H7 (cell line): ENCODE measurements at places on chromosomes 3 and 15. TPM values are rescaled to one million over a fixed set of nuclear protein-coding genes. Genes with fewer than 3 reads are reported as not detected.
A peak's percentile ranks its signal among the peaks of the same experiment; 100 is the strongest.

- no peak for DNase-seq
Observed at GRCh38 chr3:194464692-194465091, 22.1 kb downstream of the ATP13A3 start.

DNA sequence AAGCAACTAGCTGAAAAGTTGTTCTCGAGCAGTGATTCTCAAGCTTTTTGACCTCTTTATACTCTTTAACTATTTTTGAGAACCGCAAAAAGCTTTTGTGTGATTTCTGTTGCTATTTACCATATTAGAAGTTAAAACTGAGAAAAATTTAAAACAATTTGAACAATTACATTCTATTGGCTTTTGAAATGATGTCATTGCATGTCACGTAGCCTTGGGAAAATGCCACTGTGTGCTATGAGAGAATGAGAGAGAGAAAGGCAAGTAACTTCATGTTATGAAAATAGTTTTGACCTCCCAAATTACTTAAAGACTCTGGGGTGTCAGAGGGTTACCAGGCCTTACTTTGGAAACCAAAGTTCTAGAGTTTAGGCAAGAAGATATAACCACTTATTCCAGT, 8.0 kb downstream of the USP13 start:
- DNase-seq = no peak

- no peak for DNase-seq
Observed at GRCh38 chr3:176149567-176149966, 1047.7 kb downstream of the TBL1XR1 start.

Gene COL6A5
- total RNA-seq = not detected in 2 replicates

GRCh38 chr3:30615615-30616346, 9.4 kb downstream of the TGFBR2 start:
- DNase-seq = no peak

DNA sequence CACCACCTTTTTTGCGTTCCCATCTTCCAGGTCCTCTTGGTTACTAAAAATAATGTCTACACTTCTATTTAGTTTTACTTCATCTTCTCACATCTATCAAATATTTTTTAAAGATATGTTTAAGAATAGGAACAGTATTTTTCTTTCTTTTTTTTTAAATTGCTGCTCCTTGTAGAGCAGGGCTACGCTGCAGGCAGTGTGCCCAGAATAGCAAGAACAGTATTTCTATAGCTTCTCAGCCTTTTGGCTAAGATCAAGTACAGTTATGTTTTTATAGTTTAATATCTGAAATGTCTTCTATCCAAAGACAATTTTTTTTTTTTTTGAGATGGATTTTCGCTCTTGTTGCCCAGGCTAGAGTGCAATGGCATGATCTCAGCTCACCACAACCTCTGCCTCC, 73.0 kb downstream of the MYO9A start:
- no peak for DNase-seq

DNA sequence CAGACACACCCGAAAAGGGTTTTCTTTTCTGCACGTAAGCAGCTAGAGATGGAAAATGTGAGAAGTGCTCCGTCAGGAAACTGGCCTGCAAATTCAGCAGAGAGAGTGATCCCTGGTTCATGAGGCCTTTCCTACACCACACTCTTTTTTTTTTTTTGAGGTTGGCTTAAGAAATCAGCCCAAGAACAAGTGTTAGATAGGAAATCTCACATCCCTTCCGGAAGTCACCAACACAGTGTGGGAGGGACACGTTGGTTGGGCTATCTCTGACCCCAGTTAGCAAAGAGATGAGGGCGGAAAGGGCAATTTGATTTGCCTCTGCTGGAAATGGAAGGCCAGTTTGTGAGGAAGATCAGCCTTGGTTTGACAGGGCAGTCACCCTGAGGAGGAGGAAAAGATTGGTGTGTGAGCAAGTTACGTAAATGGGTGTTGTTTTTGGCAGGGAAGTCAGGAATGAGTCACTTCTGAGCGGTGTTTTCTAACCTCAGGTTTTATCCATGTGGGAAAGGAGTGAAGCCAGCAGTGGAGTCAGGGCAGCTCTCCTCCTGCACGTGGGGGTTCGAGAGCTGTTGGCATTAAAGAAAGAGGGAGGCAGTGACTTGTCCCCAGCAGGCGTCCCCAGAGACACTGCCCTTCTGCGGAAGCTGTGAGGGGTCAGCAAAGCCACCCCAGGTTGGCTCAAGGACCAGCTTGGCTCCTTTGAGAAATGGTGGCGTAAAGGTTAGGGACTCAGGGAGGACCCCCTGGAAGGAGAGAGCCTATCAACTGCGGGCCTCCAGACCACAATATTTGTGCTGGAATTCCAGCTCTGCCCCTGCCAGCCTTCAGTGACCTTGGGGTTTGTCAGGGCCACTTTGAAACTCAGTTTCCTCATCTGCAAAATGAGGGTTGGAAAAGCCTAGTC, 237.6 kb upstream of the BHLHE40 start:
- DNase-seq = no peak

Gene RAD18
- total RNA-seq = 18.4 and 21.0 TPM in 2 replicates

Gene TMOD2
- 1.2 and 1.3 TPM in 2 replicates for total RNA-seq

DNA sequence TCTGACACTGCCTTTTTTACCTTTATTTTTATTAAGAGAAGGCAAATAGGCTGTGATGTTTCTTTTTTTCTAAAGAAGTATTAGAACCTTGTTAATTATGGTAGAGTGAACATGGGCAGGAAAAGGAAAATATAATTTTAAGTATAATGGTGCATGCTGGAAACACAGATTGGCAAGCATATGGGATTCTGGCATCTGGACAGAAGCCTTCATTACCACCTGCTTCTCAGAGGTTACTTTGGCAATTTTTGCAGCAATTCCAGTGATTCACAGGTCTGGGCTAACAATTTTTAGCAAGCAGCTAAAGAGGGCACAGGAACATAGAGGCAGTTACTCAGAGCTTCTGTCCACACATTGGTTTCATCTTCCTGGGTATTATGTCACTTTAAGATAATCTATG, 258.3 kb downstream of the DIPK2A start:
- no peak for DNase-seq

DNA sequence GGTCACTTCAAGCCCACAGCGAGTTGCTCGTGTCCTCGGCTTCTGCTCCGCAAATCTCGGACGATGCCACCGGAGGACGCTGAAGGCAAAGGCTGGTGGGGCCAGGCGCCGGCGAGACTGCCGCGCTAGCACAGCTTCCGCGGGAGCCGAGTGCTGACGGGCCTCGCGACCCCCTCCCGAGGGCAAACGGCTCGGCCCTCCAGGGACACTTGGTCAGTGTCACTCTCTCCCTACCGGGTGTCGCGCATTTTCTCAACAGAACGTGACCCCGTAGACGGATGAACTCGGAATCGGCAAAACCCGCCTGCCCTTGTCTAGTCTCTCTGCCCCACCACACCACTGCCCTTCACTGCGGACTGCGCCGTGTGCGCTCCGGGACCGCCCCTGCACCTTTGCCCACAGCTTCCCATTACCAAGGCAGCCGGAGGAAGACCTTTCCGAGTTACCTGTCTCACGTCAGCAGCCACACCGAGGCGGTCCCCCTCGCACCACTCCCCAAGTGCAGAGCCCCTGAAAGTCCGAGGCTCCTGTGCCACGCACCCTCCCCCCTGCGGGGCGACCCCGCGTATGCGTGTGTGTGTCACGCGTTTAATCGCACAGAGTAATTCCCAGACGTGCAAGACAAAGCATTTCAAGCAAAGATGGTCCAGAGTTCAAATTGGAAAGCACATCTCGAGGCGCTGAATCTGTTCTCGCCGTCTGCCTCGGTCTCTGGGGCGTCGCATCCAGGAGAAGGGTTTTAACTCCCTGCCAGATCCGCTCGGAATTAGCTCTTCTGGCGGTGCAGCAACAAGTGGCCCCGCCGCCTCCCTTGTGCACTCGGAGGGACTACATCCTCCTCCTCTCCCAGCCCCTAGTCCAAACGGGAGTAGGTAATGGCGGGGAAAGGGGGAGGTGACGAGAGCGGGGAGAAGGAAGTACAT, 245.0 kb upstream of the TOPAZ1 start:
- peak; percentile 75 for DNase-seq

Gene ANKUB1
- total RNA-seq = not detected in 2 replicates

DNA sequence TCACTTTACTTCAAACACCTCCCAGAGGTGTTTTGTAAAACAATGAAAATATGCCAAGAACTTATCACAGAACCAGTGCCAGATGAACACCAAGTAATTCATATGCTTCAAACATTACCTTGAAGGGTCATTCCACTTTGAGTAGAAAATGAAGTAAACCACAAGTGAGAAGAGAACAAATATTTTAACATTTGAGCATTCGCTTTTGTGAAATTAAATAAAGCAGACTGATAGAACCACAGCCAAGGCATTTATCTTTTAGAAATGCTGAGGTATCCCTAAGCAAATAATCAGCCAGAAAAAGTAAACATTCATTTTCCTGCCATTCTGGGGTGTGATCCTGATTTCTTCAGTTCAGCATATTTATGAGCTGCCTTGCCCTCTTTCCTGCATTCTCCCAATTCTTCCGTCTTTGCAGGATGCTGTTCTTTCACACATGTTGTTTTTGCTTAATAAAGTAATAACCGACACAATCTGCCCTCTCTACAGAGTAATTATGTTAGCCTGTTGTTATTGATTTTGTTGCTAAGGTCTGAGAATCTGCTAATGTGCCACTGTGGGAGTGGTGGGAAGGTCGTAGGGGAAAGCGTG, 235.6 kb upstream of the TGFBR2 start:
- no peak for DNase-seq

- no peak for DNase-seq
Observed at GRCh38 chr15:48096813-48097212, 24.0 kb upstream of the SLC24A5 start.

- no peak for DNase-seq
Observed at GRCh38 chr15:52246686-52247431, 48.7 kb downstream of the MYO5C start.

GRCh38 chr15:100901296-100901695, 17.9 kb upstream of the LRRK1 start:
- DNase-seq = no peak

Gene MNS1
- total RNA-seq = 0.52 and 0.55 TPM in 2 replicates

Gene CPLX3
- 0.03 TPM in 1 of 2 replicates, not detected in the other for total RNA-seq

Gene GRK7
- 0.04 TPM in 1 of 2 replicates, not detected in the other for total RNA-seq
